ENCODE measurements at places on chromosomes 11 and 22. TPM values are rescaled to one million over a fixed set of nuclear protein-coding genes. Genes with fewer than 3 reads are reported as not detected.

GRCh38 chr11:120375076-120375475 lies 38.9 kb downstream of the ARHGEF12 start:
- no peak for DNase-seq

The SAC3D1 gene
- 9.5 TPM for total RNA-seq

DNA sequence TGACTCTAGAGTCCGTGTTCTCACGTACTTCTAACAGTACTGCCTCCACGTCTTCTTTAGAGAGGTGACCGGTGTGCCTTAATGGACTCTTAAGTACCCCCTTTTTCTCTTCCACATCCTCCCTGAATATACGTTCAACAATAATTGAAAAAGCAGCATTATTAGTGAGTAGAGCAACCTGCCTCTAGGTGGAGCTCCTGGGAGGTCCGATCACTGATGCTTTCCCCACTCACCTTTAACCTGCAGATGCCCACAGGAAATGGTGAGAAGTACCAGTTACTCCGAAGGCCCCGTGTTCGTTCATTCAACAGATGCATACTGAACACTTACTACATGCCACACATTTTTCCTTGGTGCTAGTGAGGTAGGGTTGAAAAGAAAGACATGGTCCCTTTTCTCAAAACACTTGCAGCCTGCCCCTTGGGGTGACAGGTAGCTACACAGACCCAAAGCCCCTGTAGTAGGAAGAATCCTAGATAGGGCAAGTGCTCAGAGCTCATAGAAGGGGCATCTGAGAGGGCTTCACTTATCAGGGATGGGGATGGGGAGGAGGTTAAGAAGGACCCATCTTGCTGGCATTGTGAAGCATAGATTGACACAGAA lies 72.7 kb downstream of the FEZ1 start:
- peak; percentile 7 for DNase-seq

The FXYD2 gene
- 1.6 TPM for total RNA-seq

DNA sequence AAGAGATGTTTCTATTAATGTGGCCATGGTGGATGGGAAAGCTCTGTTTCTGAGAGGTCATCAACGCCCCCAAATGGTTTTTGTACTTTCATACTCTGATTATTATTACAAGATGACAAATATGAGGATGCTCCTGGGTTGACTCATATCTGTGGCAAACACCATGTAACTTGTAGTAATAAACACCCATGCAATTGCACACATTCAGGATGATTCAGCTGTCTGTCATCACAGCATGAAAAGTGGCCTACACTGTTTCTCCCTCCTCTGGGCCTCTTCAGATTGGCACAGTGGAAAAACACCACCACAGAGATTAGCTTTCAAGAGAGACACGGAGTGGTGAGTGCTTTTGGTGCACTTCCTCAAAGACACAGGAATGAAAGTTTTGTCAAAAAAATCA lies 85.4 kb downstream of the MTNR1B start:
- DNase-seq = no peak

The MOGAT2 gene
- total RNA-seq = 0.26 TPM

GRCh38 chr11:6926208-6927029 lies at the start of gene ZNF215:
ZNF215 (plus strand) TSS chr11:6926426; CDS start chr11:6932273, 5,847 bp downstream.
- peak; percentile 87 for DNase-seq

The API5 gene
- total RNA-seq = 41.2 TPM

DNA sequence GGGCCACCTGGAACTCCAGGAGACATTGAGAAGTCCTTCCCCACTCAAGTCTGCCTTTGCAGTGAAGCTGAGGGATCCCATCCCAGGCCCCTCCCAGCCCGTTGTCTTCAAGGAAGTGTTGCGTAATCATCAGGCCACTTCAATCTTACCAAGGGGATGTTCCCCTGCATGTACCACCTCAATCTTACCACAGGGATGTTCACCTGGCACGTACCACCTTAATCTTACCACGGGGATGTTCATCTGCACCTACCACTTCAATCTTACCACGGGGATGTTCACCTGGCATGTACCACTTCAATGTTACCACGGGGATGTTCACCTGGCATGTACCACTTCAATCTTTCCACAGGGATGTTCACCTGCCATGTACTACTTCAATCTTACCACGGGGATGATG lies 108.0 kb upstream of the SYN3 start:
- no peak for DNase-seq

The SEC14L2 gene
- total RNA-seq = 5.7 TPM
